AG04450 (cell line): ENCODE measurements at places on chromosomes 1 and 21. TPM values are rescaled to one million over a fixed set of nuclear protein-coding genes. Genes with fewer than 3 reads are reported as not detected.

- no peak for DNase-seq
Observed at GRCh38 chr1:177592624-177593023, 377.2 kb downstream of the SEC16B start.

The ITLN2 gene
- not detected in 2 replicates for polyA plus RNA-seq

The GABPA gene
- 17.5 and 26.6 TPM in 2 replicates for polyA plus RNA-seq

DNA sequence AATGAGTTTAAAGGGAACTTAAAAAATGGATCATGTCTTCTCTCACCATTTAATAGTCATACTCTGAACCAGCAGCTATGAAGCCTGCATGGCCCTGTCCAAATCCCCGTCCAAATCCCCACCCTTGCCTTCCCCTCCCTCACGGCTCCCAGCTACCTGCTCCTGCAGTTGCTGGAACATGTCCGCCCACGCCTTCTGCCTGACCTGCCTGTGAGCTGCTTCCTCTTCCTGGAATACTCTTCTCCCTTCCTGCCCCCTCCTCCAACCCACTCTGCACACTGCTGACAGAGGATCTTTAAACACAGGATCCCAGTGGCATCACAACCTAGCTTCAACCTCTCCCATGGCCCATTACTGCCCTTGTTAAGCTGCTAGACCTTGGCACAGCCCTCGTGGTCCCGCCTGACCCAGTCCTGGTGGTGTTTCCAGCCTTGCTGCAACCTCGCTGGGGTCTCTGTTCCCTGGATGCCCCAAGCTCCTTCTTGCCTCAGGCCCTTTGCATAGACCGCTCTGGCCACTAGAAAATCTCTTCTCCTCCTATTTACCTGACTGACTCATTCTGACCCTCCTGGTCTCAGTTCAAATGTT is 118.3 kb downstream of the PTPRU start:
- no peak for DNase-seq

DNA sequence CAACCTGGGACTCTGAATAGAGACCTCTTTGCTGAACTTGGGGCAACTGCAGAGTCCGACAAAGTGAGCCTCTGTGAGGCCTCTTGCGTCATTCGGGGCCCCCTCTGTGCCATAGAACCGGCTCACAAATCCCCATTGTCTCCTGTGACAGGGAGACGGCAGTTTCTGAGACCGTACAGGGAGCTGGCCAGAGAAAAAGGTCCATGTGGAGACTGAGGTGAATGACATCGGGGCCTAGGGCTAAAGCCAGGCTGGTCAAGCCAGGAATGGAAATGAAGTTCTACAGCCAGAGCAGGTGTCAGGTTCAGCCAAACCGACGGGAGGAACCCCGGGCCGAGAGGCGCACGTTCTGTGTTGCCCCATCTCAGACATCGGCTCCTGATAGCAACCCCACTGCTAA is 37.1 kb upstream of the TRIM67 start:
- DNase-seq: no peak

DNA sequence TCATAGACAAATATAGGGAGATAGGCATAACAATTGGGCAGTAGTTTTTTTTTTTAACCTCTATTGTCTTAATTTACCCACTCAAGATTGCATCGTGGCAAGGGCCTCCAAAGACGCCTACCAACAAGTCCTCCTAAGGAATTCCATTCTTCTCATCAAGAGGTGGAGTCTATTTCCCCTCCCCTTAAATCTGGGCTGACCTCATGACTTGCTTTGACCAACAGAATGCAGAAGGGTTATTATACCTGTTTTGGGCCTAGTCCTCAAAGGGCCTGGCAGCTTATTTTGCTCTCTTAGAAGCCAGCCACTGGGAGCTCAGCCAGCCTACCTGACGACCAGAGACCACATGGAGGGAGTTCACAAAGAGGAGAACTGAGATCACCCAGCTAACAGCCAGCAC is 92.3 kb downstream of the COQ8A start:
- DNase-seq: no peak

The TMEM59 gene
- polyA plus RNA-seq: 535 and 636 TPM in 2 replicates

DNA sequence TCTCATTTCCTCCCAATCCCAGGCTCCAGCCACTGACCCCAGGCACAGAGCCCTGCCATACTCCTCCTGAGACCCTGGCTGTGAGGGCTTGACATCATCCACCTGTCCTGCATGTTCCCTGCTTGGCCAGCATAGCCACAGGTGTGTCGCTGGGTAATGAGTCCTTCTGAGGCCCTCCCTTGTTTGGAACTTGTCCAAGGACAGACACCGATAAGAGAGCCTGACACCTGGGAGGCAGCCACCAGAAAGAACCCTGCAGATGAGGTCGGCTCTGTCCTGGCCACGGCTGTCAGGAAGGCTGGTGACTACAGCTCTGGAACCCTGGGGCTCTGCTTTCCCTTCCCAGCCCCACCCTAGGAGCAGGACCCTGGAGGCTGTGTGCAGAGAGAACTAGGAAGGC is 34.6 kb downstream of the TMEM63A start:
- DNase-seq: no peak

DNA sequence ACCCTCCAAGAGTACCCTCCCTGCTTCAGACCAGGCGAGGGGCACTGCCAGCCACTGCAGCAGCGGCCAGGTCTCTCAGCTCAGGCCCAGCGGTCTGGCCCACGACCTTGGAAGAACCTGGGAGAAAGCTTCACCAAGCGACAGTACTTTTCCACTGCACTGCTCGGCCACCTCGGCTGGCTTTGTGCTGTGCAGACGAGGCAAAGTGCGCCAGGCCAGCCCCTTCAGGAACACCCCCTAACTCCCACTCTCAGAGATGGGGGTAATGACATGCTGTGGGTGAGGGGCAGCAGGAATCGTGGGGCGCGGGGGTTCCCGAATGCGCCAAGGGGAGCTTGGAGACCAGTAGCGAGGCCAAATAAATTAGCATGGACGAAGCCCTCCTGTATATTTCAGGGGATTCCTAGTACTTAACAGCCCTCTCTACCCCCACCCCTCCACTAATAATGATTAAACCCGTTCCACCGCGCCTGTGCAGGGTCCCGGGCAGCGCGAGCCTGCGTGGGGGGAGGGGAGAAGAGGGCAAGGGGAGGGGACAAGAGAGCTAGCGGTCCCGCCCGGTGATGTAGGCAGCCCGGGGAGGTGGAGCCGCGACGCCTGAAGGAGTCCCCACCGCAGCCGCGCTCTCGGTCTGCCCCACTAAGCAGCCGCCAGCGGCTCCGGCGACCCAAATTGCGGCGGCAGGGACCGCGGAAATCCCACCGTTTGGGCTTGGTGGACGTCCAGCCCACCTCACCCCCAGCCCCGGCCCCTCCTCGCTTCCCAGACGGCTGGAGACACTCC is at the start of gene FAM43B:
TSS of gene FAM43B (plus strand) at position 629 of the 783 bp plus-strand sequence. CDS start 401 bp downstream, outside the sequence.
- no peak for DNase-seq

GRCh38 chr1:178768423-178768822 is 43.4 kb downstream of the RALGPS2 start:
- no peak for DNase-seq

The ERICH3 gene
- polyA plus RNA-seq: not detected in 2 replicates

DNA sequence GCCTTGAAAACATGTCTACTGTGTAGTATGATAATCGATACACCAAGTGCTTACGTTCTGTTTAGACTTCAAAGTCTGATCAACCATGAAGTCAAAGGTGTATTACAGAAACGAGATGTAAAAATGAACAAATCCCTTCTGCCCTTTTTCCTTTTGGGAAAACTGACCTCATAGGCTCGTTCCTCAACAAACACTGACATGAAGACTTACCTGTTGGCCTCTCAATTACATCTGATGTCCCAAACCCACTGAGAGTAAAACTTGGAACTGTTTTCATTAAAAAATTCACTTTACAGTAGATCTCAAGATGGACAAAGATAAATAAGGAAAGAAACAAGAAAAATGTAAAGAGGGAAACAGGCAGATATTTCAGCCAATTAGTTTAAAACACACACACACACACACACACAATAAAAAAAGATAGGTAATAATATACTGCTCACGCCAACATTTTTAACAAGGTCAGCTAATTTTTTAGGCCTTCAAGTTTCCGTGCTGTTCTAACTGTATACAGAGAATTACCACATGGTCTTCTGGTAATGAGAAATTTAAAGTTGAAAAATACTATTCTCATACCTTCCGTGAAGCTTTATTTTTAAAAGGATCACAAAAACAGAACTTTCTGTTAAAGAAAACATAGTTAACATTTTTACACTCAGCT is 2.1 kb downstream of the HMGN1 start:
- no peak for DNase-seq

The OSCP1 gene
- 7.9 and 8.1 TPM in 2 replicates for polyA plus RNA-seq

The TRIM45 gene
- polyA plus RNA-seq: 3.5 and 4.8 TPM in 2 replicates

The PTGS2 gene
- polyA plus RNA-seq: 2.1 and 2.7 TPM in 2 replicates

DNA sequence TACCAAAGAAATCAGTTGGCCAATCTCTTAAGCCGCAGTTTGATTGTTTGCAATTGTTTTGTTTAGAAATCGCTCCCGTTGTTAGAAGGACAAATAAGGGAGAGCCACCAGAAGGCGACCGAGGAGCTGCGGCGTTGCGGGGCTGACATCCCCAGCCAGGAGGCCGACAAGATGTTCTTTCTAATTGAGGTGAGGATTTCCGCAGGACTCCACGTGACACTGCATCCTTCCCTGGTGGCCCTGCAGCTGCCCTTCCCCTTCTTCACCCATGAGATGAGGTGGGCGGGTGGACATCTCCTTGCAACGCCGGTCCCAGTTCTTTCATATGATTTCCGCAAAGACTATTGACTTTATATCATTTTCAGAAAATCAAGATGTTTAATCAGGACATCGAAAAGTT is 27.2 kb upstream of the MX1 start:
- no peak for DNase-seq

DNA sequence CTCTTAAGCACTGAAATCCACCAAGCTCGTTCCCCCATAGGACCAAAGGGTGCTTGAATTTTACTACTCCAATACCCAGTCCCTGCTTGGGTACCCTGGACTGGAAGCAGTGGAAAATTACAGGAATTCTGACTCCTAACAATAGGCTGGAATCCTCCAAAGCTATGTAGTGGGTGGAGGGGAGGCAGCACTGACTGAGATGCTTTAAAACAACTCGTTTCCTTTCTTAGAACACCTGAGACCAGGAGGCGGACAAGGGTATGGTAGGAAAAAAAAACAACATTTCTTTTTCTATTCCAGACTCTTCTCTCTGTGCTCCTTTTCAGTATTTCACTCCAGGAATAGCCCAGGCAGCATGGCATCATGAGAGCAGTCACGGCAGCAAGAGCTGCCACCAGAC is 2.3 kb downstream of the PEF1 start:
- DNase-seq: no peak

- peak; percentile 37 for DNase-seq
Observed at GRCh38 chr1:231799363-231799986, 172.9 kb downstream of the DISC1 start.

GRCh38 chr1:13590486-13590885 is 6.9 kb downstream of the PDPN start:
- DNase-seq: no peak

The MATN1 gene
- polyA plus RNA-seq: 0.09 and 0.12 TPM in 2 replicates

DNA sequence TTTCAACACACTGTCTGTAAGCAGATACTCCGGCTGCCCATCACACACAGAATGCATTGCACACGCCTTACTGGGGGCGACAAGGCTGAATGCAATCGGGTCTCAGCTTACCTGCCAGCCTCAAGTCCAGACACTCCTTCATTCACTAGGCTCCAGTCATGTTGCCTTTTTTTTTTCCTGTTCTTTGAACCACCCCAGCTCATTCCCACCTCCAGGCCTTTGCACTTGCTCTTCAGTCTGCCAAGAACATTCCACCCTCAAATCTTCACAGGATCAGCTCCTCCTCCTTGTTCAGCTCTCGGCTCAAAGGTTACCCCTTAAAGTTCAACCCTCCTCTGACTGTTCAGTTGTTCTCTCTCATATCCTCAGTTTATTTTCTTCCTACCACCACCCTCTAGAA is 181.9 kb upstream of the ESRRG start:
- no peak for DNase-seq

GRCh38 chr1:244303610-244303969 is 148.1 kb downstream of the ADSS2 start:
- DNase-seq: no peak

DNA sequence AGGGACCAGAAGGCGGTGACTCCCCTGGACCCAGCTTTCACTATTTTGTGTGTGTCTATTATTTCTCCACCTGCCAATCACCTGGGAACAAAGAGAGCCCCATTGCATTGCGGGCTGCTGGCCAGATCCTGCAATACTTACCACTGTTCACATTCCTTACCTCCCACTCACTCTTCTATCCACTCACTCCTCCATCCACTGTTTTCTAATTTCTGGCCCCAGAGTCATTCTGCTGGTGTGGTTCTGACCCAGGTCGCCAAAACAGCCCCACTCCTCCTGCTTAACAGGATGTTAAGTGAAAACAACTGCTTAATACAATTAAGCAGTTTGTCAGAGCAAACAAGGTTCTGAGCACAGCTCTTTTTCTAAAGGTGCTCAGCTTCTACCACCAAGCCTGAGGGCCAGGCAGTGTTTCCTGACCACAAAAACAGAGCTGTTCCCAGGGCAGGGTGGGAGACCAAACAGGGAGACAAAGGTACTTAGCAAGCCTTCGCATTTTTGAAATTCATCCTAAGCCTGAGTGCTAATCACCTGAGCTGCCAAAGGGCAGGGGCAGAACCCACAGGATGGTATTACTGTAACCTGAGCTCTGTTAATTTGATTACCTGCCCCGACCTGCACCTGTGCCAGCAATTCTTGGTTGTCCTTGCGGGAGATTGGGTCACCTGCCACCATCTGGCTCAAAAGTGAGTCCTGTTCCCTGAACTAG is 38.5 kb upstream of the EFCAB14 start:
- no peak for DNase-seq

The NBPF6 gene
- polyA plus RNA-seq: not detected in 2 replicates

DNA sequence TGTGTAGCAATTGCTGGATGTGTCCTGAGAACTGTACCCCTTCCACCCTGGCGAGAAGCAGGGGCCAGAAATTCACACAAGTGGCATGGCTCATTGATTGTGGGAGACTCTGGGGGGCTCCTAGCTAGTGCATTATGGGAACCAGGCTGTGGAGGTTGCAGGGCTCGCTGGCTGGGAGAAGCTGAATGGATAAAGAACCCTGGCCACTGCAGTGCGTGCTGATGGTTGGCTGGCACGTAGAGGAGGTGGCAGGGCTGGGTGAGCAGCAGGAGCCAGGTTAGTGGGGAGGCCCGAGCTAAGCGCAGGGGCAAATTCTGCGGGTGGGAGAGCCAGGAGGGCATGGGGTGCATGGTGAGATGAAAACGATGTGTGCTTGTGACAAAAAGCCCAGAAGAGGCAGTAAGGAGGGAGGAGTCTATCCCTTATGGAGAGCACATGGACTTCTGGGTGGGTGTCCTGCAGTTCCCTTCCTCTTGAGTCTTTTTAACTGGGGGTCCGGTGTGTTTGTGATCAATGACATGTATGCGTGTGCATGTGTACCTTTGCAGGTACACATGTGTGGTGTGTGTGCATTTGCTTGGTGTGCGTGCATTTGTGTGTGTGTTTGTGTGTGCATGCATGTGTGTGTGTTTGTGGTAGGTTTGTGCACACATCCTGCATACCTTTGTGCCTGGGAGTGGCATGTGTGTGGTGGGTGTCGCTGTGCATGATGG is 3.6 kb downstream of the GUK1 start:
- DNase-seq: no peak

- no peak for DNase-seq
Observed at GRCh38 chr1:148290881-148291280, 138.8 kb upstream of the NBPF11 start.
